NCI-H2081 treated with DMSO at 0.1 percent for 48 hours (cell line): ENCODE measurements at places on chromosomes 4 and X.

DNA sequence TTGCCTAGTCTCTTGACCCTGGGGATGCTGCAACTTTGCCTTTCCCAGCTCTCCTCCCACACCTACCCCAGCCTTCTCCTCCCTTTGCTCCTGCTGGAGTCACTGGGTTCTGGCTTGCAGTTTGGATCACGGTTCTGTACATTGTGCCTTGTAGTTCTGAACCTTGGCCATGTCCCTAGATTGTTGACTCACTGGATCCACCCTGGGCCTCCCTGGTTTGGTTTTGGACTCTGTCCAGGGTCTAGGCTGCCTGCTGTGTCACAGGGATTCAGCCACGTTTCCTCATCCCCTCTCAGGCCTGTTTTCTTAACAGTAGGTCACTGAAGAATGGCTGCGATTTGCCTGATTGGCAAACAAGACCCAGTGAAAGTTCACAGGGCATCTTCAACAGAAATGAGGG lies 11.5 kb upstream of the GABRE start:
- DNase-seq: no peak

DNA sequence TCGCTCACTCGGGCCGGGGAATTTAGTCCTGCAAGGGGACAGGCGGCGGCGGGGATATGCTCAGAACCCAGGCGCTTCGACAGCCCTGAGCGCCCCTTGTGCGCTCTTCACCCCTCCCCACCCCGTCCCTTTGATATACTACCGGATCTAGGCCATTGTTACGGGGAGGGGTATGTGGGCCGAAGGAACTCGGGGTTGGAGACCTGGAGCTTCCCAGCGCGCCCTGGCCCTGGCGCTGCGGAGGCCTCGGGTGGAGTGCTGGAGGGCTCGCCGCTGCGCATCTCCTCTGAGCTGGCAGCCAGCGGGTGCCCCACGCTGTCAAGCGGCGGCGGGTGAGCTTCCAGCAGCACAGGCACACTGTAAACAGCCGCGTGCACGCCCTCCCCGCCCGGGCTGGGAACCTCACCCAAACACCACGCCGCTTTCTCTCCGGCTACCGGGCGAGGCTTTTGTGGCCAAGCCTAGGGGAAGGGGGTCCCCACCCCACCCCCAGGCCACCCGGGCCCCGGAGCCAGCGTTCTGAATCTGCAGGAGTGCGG lies 54.5 kb upstream of the BCOR start:
- no peak for DNase-seq

GRCh38 chr4:139773560-139774318 lies 108.1 kb downstream of the MGST2 start:
- no peak for DNase-seq

DNA sequence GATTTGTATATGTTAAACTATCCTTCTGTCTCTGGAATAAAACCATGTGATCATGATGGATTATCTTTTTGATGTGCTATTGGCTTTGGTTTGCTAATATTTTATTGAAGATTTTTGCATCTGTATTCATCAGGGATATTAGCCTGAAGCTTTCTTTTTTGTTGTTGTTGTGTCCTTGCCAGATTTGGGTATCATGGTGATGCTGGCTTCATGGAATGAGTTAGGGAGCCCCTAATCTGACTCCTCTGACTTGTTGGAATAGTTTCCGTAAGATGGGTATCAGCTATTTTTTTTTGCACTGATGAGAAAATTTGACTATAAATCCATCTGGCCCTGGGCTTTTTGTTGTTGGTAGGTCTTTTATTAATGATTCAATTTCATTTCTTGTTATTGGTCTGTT lies 45.7 kb downstream of the ATP10D start:
- DNase-seq: no peak

- no peak for DNase-seq
Measured at GRCh38 chr4:72119946-72120345, 88.1 kb downstream of the NPFFR2 start.

DNA sequence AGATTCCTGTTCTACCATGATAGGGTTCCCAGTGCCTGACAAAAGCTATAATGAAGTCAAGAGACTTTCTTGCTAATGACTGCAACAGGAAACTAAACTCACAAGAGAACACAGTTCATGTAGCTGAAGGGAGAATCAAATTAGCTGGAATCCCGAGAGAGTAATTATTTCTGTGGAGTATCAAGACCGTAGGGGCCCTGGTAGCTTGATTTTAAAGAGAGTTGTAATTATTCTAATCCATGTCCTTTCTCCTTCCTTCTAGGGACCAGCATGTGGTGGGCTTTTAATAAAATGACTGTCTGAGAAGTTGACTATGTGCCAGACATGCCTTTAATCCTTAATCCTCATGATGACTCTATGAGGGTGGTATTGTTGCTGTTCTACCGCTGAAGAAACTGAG lies 1.7 kb upstream of the TRPC5OS start:
- DNase-seq: no peak

GRCh38 chr4:168605411-168605810 lies 108.6 kb downstream of the PALLD start:
- no peak for DNase-seq

- no peak for DNase-seq
Measured at GRCh38 chrX:148441387-148441786, 59.0 kb upstream of the AFF2 start.

GRCh38 chrX:130869239-130869638 lies 33.8 kb downstream of the ENOX2 start:
- no peak for DNase-seq

GRCh38 chr4:156609421-156609820 lies 362.2 kb downstream of the PDGFC start:
- no peak for DNase-seq

GRCh38 chr4:1873776-1874175 lies 2.6 kb downstream of the NSD2 start:
- no peak for DNase-seq

GRCh38 chr4:167177925-167178324 lies 56.4 kb downstream of the SPOCK3 start:
- no peak for DNase-seq

GRCh38 chrX:11704725-11705495 lies 39.2 kb upstream of the ARHGAP6 start:
- DNase-seq: no peak

DNA sequence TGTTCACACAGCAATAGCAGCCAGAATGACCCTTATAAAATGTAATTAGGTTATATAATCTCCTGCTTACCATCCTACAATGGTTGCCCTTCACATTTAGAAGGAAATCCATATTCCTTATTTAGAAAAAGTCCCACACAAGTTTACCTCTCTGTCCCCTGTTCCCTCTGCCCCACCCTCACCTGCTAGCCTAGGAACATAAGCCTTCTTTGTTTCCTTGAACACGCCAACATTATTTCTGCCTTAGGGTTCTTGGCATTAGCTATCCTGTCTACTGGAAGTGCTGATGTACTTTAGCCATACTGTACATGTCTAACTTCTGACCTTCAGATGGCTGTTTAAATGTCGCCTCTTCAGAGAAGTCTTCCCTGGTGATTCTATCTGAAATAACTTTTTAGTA lies 28.4 kb upstream of the USP53 start:
- no peak for DNase-seq

- no peak for DNase-seq
Measured at GRCh38 chrX:151523351-151523750, 40.1 kb upstream of the PASD1 start.

DNA sequence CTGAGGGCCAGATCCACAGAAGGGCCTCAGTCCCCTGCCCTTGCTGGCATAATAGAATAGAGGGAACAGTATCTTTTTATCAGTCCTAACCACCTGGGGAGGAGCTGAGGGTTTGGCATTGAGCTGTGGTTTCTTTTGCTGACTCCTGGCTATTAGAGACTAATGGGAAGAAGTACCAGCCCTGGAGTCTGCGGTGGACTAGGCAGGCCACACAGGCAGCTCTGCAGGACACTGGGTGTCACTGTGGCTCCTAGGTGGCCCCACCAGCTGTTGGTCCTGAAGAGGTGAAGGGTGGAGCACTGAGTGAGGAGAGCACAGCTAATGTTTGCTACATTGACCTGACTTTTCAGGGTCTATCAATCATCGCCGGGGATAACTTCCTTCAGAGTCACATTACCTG lies 52.8 kb upstream of the GPC4 start:
- DNase-seq: no peak

DNA sequence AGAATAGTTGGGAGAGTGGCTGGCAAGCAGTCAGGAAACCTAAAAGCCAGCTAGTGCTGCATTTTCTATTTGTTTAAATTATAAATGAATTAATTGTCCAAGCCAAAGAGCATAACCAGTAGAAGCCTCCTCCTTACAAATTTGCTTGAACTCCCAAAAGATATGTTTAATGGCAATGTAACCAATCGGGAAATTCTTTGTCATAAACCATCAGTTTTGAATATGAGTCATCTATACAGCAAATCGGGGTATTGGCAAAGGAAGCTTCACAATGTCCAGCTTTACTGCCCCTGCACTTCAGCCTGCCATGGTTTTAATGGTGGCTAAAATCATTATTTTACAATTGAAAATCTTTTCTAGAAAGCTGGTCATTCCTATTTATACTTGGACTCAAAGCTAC lies 216.6 kb downstream of the SHROOM3 start:
- DNase-seq: no peak

DNA sequence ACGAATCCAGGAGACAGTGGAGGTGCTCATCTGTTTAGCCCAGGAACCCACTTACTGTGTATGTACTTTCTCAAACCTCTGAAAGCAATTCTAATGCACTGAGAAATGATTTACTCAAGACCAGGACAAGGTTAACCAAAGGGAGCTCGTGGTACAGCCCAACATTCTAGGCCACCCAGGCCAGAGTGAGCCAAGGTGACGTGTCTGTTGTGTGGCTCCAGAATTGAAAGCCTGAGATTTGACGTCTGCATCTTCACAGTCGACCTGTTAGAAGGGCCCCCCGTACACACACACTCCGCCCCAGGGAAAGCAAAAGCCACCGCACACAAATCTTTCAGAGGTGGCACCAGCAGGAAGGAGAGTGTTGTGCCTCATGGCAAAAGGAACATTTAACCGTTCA lies 2.3 kb downstream of the MAP3K15 start:
- no peak for DNase-seq

DNA sequence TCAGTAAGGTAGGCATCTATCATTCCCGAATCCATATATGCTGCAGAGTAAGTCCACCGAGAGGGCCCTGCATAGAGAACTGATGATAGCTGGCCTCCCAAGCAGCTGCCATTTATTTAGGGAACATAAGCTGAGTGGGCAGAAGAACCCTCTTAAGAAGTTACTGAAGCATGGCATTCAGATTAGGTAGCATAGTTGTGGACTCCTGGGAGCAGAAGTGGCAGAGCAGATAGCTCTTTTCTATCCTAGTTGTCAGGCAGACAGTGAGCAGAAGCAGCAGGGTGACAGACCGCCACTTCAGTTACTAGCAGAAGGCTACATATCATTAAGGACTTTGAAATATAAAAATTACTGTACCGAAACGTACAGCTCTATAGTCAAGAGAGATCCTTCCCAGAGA lies 454.7 kb downstream of the PPP4R3C start:
- DNase-seq: no peak

- no peak for DNase-seq
Measured at GRCh38 chr4:82706349-82707000, 92.1 kb downstream of the SCD5 start.

DNA sequence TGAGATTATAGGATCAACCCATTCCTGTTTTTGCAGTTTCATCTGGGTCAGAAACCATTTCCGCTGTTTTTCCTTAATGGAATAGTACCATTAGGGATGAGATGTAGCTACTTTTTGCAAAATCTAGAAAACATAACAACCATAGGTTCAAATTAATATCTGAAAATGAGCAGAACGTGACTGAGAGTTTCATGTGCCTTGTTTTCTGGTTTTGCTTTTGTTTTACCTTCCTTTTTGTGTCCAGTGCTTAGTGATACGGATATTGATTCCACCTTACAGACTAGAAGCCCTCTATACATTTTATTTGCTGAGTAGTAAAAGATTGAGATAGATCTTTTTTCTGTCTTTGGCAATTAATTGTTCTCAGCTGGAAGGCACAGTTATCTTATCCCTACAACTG lies 46.5 kb downstream of the SNX25 start:
- no peak for DNase-seq

- DNase-seq: no peak
Measured at GRCh38 chr4:72112514-72113156, 80.8 kb downstream of the NPFFR2 start.

DNA sequence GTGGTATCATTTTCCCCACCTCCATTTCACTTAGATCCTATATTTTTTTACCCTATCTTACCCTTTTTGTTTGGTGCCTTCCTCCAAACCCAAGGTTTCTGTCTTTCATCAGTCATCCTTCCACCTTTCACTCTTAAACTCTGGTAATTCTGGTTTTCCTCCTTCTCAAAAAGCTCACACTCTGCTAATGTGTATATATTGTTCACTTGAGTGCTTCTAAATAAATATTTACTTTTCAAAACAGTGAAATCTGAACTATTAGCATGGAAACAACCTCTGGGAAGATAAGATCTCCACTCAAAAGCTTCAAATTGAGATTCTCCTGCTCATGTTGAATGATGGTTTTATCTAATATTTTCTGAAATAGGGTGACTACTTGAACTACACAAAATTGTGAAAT lies 21.5 kb downstream of the XIAP start:
- DNase-seq: no peak

DNA sequence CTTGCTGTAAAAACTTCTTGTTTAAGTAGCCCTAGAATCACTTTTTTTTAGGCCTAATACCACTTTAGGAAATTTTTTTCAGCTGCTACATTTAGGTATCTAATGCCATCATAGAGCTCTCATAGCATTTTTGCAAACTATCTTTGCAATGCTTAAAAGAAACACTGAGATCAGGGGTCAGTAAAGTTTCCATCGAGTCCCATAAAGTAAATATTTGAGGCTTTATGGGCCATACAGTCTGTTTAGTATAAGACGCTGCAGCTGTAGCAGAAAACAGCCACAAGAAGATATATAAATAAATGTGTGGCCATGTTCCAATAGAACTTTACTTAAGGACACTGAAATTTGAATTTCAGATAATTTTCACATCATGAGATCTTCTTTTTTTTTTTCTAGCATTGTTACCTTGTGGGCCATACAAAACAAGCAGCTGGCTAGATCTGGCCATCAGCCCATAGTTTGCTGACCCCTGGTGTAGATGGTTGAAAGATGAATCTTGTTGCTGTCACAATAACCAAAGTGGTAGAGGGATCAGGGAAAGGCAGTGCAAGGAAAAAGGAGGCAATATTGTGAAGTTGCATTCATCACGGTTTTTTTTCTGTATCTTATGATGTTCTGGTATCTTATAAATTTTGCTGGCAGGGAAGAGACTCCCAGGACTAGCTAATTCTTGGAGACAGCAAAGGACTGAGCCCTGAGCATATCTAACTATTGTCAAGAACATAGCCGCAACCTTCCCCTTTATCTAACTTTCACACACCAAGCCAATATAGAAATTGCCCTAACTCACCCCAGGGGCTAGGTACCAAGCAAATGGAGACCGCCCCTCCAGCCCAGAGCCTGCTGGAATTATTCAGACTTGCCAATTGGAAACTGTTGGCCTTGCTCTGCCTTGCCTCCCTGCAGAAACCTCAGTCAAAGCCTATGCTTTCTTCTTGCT lies 46.6 kb downstream of the RASGEF1B start:
- DNase-seq: no peak

- DNase-seq: no peak
Measured at GRCh38 chr4:98226396-98226795, 34.8 kb upstream of the RAP1GDS1 start.
